ENCODE measurements at places on chromosomes 4 and X.

DNA sequence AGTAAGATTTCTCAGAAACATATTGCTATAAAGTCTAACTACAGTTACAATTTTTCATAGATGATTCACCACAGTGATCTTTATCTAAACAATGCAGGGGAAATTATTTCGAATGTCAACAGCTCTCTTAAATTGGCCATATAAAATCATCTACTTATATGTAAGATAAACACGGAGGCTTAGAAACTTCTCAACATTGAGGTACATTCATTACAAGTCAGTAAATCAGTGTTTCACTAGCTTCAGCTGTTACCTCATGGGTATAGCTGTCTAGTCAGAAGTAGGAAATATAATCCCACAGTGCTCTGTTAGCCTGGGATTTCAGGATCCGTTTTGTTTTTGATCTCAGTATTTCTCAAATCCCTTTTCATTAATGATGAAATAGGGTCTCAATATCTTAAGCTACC lies 43.2 kb downstream of the PCDH7 start:
- no peak for DNase-seq

DNA sequence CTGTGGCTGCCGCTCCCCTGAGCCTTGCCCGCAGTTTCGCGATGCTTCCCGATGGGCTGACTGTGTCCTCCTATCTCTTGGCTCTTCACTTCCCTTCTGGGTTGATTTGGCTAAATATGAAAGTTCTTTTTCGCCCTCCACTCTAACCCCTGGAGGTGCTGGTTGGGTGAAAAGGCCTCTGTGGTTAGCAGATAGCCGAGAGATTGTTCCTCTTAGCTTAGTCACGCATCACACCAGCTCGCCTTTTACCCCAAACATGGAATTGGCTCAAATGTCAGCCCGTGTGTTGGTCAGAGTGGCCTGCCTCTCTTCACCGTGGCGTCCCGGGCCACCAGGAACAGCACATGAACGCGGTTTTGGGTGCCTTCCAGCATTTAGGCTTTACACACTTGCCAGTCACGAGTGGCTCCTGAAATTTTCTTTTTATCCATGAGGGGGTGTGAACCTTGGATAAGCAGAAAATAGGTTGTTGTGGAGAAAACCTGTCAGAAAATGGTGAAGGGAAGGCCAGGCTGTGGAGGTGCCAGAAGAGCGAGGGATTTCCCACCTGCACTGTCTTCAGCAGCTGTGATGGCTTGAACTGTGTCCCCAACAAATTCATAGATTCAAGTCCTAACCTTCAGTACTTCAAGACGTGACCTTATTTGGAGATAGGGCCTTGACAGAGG lies 8.9 kb downstream of the CLCN4 start:
- DNase-seq = no peak

- no peak for DNase-seq
Observed at GRCh38 chr4:171817026-171817425, 3.8 kb downstream of the GALNTL6 start.

- DNase-seq = no peak
Observed at GRCh38 chr4:185323606-185324005, 72.1 kb downstream of the LRP2BP start.

DNA sequence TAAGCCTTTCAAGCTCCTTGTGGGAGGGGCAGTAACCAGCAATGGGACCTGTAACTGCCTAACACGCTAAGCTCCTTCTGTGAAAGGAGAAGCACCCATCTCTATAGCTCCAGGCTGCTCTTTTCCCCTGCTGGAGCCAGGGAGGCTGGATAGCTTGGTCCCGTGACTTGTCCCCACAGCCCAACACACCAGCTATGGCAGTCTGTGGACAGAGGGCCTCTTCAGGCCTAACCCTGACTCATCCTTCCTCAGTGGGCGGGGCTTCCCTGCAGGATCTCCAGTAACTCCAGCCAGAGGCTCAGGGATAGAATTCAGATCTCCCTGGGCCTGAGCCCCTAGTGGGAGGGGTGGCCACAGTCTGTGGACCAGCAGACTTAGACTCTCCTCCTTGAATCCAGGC lies 1290.1 kb downstream of the PCDH7 start:
- no peak for DNase-seq

DNA sequence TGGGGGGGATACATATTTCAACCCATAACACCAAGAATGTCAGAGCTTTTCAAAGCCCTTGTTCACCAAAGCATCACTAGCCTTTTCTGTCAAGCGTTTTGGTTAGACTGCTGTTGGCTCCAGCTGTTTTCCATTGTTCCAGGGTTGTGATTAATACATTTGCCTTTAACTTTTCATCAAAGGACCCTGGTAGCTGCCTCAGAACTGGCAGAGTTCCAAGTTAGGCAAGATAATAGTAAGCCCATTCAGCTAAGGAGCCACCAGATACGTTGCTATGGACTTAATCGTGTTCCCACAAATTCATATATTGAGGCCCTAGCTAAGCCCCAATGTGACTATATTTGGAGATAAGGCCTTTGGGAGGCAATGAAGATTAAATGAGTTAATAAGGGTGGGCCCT lies 37.1 kb downstream of the ENOPH1 start:
- no peak for DNase-seq

- DNase-seq = no peak
Observed at GRCh38 chrX:6131287-6131686, 97.4 kb downstream of the NLGN4X start.

DNA sequence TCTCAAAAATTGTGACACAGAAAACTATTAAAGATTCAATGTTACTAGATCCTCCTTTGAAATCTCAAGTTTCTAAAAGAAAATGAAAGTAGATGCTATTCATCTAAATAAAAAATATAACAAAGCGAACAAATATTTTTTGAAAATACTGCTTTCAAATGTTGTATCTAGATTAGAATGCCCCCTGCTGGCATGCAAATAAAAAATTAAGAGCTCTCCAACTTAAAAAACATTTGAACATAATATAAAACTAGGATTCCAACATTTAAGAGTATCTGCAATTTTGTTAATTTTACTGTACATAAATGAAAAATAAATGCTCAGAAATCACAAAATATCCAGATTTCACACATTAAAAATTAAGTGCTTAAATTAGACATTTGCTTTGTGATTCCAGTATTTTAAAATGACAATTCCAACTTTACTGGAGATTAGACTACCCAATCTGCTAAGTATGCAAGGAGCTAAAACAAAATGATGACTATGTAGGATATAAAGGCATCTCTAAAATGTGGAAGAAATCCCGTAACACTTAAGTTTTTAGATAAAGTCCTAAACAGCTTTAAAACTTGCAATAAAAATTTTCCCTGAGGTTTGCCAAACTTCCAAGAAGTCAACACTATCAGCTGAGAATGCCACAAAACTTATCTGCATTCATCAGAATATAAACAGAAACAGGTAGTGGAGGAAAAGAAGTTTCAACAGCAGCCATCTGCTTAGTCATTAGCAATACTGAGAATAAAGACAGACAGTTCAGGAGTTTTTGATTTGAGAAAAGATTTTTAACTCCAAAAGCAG lies 32.7 kb downstream of the DHX15 start:
- no peak for DNase-seq

Measured in AG08396 (cell line).